ENCODE measurements at places on chromosomes 1 and 21. TPM values are rescaled to one million over a fixed set of nuclear protein-coding genes. Genes with fewer than 3 reads are reported as not detected.

GRCh38 chr1:22325531-22326371 lies 125.9 kb upstream of the ZBTB40 start:
- no peak for DNase-seq
- no peaks in the 10 kb centered on the region for H3K27me3 ChIP-seq
- H3K27ac ChIP-seq: no peak overlapping the region

NES gene
- not detected for polyA plus RNA-seq

DNA sequence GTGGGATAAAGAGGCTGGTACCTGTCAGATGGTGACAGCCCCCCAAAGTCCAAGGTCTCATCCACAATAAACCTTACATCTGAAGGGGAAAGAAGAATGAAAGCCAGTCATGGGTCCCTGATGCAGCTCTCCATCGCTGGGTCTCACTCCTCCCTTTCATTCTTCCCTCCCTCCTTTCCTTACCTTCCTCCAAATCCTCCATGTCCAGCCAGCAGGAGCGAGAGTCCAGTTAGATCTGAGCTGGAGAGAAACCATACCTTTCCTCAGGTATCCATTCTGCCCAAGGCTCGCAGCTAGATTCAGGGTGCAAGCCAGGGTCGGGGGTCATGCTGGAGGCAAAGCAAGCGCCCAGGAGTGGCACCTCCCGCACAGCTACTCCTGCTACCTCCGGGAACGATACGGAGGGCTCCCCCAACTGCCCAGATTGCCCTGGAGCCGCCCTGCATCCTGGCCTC lies 421 bp downstream of the PSRC1 start:
- no peak for DNase-seq
- peaks cover 40% of the 10 kb centered on the region for H3K4me1 ChIP-seq
- H3K4me3 ChIP-seq: peak overlapping the region; percentile 87

ST3GAL3 gene
- polyA plus RNA-seq: 1.6 TPM

EFNA3 gene
- polyA plus RNA-seq: 0.45 TPM

- no peaks in the 10 kb centered on the region for H3K36me3 ChIP-seq
- no peak for DNase-seq
- H3K27me3 ChIP-seq: no peaks in the 10 kb centered on the region
- H3K27ac ChIP-seq: no peak overlapping the region
Observed at GRCh38 chr1:226603022-226603857, 54.7 kb downstream of the STUM start.

NIBAN1 gene
- 24.6 TPM for polyA plus RNA-seq
